Mesendoderm (in vitro differentiated cells): ENCODE measurements at places on chromosomes 3 and 15.
A peak's percentile ranks its signal among the peaks of the same experiment; 100 is the strongest.

- DNase-seq: peak; percentile 1
Measured at GRCh38 chr3:180246688-180247195, 210.0 kb upstream of the PEX5L start.

DNA sequence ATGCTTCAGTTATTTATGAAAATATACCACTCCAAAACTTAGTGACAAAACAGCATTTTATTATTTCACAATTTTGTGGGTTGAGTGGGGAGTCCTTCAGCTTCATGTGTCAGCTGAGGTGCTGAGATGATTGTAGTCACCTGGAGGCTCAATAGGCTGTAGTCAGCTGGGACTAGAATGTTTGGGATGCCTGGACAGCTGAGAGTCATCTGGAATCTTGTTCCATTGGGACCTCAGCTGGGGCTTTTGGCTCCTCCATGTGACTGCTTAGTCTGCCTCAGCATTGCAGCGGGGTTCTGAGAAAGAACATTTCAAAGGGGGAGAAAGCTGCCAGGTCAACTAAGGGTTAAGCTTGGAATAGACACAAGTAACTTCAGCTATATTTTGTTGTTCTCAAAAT is 13.4 kb downstream of the STT3B start:
- peak; percentile 62 for DNase-seq

- DNase-seq: no peak
Measured at GRCh38 chr3:149087208-149087607, 875 bp upstream of the HLTF start.

DNA sequence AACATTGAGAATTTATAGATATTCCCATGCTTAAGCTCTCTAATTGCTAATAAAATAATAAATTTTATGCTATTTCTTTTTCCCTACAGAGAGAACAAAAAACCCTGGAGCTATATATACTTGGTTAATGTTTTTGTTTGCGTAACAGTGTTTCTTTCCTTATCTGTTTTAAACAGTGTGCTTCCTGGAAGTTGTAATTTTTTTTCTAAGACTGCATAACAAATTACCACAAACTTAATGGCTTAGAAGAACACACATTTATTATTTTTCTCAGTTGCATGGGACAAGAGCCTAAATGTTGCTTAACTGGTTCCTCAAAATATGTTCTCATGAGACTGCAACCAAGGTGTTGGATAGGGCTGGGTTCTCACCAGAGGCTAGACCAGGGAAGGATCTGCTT is 49.7 kb upstream of the DPH6 start:
- no peak for DNase-seq

DNA sequence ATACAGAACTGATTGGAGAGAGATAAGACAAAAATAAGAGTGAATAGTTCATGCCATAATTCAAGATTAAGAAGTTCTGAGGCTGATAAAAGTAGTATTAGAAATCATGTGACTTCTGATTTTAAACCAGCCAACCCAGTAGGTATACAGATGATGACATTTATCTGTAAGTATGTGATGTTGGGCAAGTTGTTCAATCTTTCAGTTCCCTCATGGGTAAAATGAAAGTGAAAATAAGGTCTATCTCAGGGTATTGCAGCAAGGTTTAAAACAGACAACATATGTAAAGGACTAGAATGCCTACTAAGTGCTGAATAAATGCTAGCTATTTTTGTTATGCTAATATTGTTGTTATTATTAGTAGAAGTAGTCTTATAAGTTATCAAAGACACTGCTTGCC is 1055.7 kb downstream of the NAALADL2 start:
- no peak for DNase-seq

- DNase-seq: peak; percentile 63
Measured at GRCh38 chr15:97234851-97235610, 725.5 kb upstream of the ARRDC4 start.

DNA sequence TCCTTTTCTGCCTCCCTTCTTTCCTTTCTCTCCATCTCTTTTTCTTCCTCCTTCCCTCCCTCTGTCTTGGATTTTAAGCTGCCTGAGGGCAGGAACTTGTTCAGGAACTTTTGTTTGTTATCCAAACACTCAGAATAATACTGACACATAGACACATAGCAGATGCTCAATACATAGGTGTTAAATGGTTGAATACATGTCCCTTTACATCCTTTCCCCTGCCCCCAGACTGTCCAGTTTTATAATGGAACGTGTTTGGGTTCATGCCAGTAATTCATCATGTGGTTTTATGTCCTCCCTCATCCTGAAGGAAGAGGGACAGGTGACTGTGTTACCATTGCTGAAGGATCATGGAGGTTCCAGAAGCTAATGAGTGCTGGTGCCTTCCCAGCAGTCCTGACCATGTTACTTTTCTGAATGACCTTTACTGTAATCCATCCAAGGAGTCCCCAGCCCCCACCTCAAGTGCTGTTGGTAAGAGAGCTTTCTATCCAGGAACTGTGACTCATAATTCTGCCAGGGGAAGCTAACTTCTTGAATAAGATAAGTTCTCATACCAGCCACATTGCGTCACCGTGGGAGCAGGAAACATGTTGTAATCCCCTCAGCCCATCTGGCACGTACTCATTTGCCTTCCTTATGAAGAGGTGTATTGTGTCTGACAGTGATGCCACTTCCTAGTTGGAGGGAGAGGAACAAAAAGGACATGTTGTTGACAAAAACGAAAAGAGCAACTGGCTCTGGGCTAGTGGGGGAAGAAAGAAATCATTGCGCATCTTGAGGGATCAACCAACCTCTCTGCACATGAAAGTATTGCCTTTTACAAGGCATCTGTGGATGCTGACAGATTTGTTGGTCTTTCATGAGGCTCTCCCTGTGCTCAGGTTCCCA is 52.4 kb downstream of the IL1RAP start:
- peak; percentile 97 for DNase-seq

DNA sequence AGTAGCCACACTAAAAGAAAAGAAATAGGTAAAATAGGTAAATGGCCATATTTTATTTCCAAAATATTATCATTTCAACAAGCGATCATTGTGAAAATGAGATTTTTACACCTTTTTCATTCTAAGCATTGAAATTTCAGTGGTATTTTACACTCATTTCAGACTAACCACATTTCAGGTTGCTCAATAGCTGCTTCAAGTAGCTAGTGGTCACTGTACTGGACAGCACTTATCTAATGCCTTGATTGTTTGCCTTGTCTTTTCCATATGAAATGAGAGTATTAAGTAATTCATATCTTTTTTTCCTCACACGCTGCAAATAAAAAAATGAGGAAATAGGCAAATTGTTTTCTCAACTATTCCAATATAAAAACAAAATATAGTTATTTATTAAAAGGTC is 332.8 kb downstream of the NLGN1 start:
- no peak for DNase-seq
